LNCaP clone FGC (cell line): ENCODE measurements at places on chromosomes 12 and 14.
A peak's percentile ranks its signal among the peaks of the same experiment; 100 is the strongest.

- no peak for DNase-seq
These were observed 326.7 kb upstream of the TMPO start for GRCh38 chr12:98188650-98189077.

DNA sequence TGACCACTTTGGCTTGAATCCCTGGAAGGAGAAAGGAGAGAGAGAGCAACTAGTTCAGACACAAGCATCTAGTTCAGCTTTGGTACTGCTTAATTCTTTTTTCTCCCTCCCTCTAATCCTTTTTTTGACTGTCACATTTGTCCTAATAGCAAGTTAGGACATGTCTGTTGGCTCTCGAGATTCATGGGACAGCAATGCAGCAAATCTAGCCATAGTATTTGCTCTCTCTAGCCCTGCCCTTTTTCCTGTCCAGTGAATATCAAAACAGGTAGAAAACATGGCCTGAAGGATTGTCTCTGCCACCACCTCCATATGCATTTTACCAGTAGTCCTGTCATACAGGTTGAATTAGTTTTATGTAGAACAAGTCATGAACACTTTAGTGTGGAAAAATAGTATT, 116.4 kb downstream of the PTPRB start:
- DNase-seq, result no peak

GRCh38 chr14:52402812-52403526, 88.9 kb downstream of the PTGER2 start:
- DNase-seq, result no peak

DNA sequence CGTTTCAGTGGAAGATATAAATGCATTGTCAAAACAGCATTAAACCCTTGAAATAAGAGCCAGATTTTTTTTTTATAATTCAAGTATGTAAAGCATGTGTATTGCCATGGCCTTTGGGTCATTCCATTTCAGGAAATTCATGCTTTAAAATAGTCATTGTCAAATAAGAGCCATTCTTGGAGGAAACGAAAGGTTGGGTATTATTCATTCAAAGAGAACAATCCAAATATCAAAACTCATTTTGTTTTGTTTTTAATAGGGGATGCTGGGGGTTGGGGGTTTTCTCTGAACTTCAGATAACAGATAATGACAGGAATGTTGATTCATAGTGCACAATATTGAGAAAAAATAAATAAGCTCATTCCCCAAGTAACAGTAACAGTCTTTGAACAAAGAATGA, 174.4 kb upstream of the NUDT4 start:
- no peak for DNase-seq

GRCh38 chr14:89165189-89166181, 251.5 kb downstream of the FOXN3 start:
- DNase-seq, result no peak

DNA sequence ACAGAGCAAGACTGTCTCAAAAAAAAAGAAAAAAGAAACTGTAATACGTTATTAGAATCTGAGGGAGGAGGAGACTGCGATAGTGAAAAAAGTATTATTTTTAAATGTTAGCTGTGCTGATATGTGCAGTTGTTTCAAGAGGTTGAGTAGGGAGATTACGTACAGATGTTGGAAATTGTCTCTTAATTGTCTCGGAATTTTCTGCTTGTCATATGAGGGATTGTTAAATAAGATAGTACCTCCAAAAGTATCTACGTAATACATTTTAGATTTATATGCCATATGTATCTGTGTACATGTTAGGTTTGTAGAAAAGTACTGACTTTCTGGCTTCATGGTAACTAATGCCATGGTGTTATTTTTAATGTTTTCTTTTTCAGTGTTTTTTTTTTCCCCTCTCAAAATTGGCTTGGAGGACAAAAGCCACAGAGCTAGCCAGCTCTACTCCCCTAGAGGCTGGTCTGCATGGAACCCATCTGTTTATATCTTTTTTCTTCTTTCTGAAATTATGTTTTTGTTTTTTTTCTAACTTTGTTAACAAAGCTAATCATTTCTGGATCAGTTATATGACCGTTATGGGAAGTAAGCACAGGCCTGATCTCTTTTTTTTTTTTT, 3.4 kb downstream of the RIMKLB start:
- no peak for DNase-seq

DNA sequence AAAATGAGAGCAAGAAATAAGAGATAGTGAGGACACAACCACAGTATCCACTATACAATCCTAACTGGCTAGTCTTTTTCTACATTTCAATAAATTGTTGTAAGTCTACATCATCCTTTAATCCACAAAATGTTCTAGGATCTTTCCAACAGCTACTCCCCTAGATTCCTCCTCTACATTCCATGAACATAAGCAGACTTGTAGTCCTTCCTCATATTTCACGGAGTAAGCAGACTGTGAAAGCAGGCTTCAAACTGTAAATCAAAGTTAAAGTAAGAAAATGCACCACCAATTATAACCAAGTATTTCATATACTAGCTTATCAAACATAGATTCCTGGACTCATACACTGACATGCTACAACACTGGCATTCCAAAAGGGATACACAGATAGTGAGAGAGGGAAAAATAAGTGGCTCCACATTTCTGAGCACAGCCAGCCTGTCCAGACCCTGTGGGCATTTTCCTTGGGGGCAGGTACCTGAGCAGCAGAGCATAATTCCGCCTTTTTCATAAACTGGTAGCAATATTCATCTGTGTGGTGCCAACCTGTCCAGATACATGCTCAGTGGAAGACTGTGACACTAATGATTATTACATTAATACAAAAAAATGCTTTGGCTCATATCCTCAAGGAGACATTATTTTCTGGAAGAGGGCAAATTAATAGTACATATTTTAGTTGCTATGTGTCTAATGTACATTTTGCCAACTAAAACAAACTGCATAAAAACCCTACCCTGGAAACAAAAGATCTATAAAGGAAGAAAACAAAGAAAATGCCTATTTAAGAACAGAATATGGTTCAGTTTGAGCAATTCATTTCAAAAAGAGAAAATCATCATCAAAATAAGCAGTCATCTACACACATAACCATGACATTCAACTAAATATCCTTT, 113.3 kb upstream of the FSCB start:
- DNase-seq, result no peak

- DNase-seq, result no peak
These were observed 82.8 kb downstream of the BORCS5 start for GRCh38 chr12:12439636-12440035.

DNA sequence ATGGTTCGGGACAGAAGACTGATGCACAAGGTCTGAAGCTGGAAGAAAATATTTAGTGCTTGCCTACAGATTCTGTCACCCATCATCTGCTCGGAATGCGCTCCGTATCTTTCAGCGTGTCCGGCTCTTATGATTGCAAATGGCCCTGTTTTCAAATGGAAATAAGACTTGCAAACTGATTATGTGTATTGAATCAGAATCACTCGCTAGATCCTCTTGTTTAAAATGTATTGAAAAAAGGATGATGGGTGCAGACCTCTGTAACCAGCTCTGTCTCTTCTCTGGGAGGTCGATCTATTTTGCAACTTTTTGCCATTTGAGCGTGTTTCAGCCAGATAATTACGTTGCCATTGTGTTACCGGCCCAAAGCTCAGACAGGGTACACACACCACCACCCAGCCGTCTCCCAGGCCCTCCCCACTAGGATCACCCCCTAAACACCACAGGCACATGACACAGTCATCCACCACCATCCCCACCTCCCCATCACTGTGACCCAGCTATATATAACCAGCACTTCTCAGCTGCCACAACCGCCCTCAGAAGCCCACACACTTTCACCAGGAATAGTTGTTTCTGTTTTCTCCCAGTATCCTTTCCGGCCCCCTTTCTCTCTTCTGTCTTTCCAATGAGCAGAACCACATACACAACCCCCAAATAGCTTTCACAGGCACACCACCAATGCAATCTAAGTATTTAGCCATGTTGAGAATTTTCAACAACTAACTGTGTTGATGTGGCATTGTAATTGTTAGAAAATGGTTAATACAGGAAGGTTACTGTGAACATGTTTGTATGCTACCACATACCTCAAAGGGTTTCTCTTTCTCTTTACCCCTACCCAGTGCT, 10.7 kb downstream of the NKX2-1 start:
- no peak for DNase-seq

DNA sequence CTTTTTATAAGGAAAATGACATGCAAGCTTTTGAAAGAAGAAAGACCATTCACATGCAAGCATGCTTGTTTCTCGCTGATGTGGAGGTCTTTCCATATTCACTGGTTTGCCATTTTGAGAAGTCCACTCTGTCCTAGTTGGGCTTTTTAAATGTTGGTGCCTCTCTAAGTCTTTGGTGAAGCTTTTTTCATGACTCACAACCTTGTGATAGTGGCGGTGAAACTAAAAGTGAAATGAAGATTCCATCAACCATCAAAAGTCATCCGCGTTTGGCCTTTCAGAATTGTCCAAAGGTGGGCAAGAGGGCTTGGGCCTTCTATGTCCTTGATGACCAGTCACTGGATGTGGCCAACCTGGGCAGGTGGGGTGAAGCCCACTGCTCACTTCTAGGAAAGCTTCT, 4.3 kb downstream of the LRRC74A start:
- DNase-seq, result no peak

- no peak for DNase-seq
These were observed 15.6 kb downstream of the MVK start for GRCh38 chr12:109589240-109589590.

GRCh38 chr14:65804439-65805112, 392.0 kb downstream of the FUT8 start:
- no peak for DNase-seq

DNA sequence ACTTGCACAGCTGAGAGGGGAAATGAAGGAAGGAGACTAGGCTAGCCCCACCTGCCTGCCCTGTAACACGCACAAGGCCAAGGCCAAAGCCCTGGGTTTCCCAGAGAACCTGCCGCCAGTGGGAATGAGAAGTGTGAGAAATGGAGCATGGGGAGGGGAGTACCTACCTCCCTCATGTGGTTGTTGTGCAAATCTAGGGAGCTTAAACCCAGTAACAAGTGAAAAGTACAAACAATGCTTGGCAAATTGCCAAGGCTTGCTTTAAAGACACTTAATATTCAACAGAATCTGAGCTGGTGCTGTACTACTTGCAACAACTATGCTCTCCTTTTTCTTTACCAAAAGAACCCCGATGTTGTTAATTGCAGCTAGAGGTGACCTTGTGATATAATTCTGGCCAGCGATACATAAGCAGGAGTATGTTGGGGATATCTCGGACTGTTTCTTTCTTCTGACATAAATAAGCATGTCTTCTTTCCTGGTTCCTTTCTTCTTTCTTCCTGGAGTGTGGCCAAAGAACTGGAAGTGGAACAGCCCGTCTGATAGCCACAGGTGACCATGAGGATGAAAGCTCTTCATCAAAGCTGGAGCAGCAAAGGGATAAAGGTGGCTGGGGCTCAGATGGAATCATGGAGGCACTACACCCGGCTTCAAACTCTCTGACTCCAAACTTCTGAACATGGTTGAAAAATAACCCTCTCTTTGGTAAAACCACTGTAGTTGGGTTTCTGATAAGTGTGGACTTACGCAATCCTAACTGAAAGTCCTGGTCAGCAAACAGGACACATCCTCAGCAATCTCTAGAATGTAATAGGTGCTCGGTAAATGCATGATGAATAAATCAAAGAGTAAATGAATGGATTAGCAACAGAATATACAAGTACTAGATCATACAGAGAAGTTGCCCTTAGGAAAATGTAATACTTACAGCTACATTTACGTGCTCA, 207.9 kb downstream of the NUAK1 start:
- DNase-seq, result no peak

- no peak for DNase-seq
These were observed 54.7 kb downstream of the DICER1 start for GRCh38 chr14:95102680-95103044.

DNA sequence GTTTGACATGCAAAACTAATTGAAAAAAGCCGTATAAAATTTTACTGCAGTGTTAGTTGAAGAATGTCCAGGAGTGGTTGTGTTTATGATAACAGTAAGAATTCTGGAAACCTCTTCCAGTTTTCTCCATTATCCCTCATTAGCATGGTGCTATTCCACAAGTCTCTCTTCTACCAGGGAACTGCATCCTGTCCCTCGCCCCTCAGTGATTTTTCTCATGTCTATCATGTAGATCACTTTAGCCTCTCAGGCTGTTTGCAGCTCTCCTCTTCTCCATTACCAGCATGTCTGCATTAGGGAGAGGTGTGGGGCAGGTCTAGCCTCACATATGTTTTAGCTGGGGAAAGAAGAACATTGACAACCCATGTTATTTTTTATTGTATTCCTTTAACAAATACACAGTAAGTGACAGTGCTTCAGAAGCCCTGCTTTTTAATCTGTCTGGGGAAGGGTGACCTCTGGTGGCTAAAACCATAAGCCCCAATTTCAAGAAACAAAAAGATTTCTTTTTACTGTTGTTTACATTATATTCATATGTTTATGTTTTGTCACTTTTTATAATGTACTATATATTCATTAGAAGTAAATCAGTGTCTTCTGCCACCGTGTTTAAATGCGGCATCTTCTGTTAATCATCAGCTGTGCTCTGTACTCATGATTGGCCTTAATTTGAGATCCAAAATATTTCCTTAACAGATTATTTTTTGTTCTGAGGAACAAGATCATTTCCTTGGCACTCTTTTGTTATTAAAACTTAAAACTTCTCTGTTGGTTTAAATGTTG, 70.7 kb downstream of the RASSF8 start:
- DNase-seq, result peak; percentile 46

- no peak for DNase-seq
These were observed 77.4 kb upstream of the ANO4 start for GRCh38 chr12:100716945-100717732.

DNA sequence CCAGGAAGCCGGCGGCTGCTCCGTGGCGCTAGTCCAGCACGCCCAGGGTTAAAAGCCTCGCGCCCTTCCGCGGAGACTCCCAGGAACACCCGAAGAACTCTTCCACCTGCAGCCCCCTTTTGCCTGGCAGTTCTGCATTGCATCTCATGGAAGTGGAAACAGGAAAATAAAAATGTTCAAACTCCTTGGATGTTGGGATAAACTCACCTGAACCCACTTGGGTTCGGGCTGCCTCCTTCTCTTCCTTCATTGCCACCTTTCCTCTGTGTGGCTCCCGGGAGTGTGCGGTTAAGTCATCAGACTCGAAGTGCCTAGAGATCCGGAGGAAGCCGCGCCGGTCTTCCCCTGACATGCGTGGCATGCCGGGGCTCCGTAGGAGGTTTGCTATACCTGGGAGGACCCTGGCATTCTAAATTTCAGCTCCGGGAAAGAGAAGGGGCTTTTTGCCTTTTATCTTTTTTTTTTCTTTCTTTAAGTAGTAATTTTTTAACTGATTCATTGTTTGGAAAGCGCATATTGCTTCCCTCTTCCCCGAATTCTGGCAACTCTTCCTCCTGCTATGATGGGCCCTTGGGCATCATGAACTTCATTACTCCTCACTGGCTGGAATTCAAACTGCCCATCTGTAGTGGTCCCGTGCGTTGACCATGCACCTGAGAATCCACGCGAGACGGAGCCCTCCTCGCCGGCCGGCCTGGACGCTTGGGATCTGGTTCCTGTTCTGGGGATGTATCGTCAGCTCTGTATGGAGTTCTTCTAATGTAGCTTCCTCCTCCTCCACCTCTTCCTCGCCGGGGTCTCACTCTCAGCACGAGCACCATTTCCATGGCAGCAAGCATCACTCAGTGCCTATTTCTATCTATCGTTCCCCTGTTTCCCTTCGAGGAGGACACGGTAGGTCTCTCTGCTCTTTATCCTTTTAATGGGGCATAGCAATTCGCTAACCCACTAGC, 931.4 kb downstream of the DIO2 start:
- no peak for DNase-seq
